Stimulated activated CD4-positive, alpha-beta T cell treated with anti-CD3 and anti-CD28 coated beads, TNF-alpha, amount 100 ng/mL, for 24 hours (primary cell): ENCODE measurements at places on chromosomes 1 and 21.

GRCh38 chr1:17816511-17816910, 61.4 kb downstream of the ACTL8 start:
- no peak for DNase-seq

GRCh38 chr1:223783676-223784075, 62.1 kb downstream of the TP53BP2 start:
- no peak for DNase-seq

DNA sequence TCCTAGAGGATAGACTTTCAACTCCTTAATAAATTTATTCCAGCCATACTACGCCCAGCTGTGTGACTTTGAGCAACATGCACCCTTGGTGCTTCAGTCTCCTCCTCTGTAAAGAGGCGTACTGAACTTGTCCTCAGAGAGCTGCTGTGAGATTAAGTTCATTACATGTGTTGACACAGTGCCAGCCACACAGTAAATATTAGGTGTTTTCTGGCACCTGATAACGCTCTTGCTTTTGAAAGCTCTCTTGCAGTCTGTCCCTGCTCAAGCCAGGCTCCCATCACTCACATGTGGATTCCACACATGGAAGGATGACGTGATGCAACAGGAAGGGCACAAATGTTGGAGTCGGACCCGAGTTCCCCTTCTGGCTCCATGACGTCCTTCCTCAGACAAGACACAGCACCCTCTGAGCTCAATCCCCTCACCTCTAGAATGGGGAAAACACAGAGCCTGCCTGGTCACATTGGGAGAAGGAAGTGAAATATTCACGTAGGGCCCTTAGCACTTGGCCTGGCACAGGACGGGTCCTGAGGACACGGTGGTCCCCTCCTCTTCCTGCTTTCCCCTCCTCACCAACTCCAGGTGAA, 7.7 kb downstream of the IFNLR1 start:
- DNase-seq, result no peak

DNA sequence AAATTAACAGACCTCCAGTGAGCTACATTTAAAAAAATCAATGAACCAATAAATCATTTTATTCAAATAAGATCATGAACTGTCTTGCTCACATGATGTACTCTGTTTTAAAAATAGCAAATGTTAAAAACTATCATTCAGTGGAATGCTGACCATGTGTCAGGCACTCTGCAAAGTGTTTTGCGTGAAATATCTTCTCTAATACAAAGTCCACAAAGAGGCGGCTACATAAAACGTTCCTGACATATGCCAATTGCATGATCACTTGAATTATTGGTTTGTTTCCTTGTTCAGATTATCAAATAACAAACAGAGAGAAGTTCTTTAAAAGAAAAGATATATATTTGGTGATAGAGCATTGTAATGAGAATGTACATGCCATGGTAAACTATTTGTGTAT, 10.7 kb downstream of the FMO2 start:
- DNase-seq, result no peak

GRCh38 chr1:53641481-53642214, 97.3 kb downstream of the GLIS1 start:
- no peak for DNase-seq

- no peak for DNase-seq
Observed at GRCh38 chr1:18077657-18078215, 29.9 kb upstream of the IGSF21 start.

GRCh38 chr1:34013958-34014737, 150.3 kb downstream of the HMGB4 start:
- DNase-seq, result peak; percentile 4

GRCh38 chr1:236457775-236458174, 63.7 kb downstream of the EDARADD start:
- DNase-seq, result peak; percentile 9

GRCh38 chr1:150121236-150121862, 28.4 kb upstream of the PLEKHO1 start:
- no peak for DNase-seq

GRCh38 chr1:182227864-182228547, 163.6 kb downstream of the GLUL start:
- DNase-seq, result no peak

- no peak for DNase-seq
Observed at GRCh38 chr1:8182034-8182761, 135.7 kb upstream of the SLC45A1 start.

GRCh38 chr1:226549094-226549936, 751 bp downstream of the STUM start:
- DNase-seq, result no peak

GRCh38 chr1:188822248-188822647, 1655.4 kb downstream of the BRINP3 start:
- no peak for DNase-seq

GRCh38 chr1:110559157-110559556, 40.2 kb upstream of the KCNA10 start:
- DNase-seq, result no peak

GRCh38 chr1:62228136-62228882, 33.7 kb downstream of the L1TD1 start:
- DNase-seq, result no peak

DNA sequence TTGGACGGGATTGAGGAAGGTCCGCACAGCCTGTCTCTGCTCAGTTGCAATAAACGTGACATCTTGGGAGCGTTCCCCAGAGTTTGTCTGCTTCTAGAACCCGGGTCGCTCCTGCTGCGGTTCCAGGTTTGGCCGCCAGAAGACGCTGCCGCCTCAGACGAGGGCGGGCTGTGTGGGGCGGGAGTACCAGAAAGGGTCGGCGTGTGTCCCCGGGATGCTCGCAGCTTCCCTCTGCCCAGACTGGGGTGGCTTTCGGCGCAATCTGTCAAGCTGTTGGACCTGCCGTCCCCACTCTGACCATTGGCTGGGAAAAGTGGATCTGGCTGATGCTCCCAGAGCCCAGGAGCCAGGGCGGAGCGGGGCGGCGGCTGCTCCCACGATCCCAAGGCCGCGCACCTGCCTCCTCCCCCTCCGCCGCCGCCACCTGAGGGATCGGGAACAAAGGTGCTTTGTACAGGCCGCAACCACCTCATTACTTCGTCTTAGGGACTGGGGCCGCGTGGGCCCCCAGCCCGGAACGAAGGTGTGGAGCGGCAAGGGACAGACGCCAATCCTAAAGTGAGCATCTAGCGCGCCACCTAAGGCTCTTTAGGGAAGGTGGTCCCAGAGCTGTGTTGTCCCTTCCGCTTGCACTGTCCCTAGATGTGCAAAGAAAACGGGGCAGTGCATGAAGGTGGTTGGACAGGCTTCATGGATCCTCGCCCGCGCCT, 683 bp upstream of the EFNA4 start:
- DNase-seq, result peak; percentile 80

GRCh38 chr1:181061891-181062835, 26.3 kb upstream of the IER5 start:
- peak; percentile 21 for DNase-seq

DNA sequence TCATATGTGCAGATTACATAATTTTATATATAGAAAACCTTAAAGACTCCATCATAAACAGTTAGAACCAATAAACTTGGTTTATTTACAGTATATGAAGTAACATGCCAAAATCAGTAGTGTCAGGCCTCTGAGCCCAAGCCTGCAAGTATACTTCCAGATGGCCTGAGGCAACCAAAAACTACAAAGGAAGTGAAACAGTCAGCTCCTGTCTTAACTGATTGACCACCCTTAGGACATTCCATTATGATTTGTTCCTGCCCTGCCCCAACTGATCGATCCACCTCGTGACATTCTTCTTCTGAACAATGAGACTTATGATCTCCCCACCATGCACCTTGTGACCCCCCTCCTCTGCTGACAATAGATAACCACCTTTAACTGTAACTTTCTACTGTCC, 630.3 kb downstream of the AMY1C start:
- DNase-seq, result no peak

DNA sequence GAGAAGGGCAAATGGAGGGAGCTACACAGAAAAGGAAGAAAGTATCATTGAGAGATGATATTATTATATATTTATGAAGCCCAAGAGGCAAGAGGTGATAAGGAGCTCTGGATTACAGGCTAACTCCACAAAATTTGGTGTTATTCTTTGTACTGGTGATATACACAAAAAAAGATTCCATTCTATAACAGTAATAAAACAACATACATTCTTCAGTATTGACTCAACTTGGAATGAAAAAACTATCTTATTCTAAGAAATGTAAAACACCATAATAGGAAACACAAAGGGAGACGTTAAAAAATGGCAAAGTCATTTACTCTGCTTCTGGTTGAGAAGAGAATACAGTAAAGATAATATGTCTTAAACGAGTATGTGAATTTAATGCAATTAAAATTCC, 99.4 kb downstream of the TEX35 start:
- DNase-seq, result no peak

DNA sequence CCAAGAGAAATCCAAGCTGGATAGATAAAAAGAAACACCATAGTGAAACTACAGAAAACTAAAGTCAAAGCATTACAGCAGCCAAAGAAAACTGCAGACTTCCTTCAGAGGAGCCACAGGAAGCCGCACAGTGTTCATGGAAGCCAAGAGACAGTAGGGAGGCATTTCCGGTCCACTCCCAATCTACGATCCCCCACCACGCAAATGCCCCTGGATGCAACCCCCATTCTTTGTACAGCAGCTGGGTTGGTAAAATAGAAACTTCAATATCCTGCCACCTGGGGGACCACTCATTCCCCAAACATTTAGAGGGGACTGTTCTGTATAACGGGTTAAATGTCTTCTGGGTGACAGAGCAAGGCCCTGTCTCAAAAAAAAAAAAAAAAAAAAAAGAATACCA, 43.9 kb upstream of the TSPEAR start:
- DNase-seq, result no peak

DNA sequence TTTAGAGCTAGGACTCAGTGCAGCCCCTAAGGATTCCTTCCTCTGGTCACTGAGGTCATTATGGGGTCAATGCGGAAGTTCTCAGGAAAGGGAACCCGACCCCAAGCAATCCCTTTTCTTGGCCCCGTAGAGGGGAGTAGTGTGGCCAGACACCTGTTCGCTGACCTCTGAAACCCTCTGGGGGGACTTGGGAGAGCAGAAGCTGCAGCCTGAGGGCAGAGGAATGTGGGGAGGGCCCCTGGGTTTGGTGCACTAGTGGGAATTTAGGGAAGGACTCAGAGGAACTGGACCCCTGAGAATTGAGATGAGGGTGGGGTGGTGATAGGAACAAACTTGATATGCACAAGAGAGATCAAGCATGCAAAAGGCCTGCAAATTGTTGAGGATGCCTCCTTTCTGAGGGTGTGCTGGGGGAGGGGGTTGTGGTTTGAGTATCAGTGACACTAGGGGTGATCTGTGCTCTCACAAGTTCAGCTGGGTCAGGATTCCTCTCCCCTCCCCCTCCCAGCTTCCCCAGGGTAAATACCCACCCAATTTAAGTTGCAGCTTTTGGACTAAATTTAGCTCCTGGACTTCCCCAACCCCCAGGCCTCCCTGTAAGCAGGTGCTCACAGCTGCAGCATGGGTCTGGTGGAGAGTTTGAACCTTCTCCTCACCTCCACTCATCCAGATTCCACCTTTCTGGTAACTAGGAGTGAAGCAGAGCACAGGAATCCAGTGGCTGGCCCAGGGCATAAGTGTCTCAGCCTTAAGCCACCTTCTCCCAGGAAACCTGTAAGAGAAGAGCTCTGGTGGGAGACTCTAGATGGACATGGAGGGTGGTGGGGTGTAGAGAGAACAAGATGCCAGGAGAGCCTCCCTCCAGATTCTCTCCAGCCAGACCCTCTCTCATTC, 13.5 kb downstream of the ADAMTSL4 start:
- peak; percentile 63 for DNase-seq

DNA sequence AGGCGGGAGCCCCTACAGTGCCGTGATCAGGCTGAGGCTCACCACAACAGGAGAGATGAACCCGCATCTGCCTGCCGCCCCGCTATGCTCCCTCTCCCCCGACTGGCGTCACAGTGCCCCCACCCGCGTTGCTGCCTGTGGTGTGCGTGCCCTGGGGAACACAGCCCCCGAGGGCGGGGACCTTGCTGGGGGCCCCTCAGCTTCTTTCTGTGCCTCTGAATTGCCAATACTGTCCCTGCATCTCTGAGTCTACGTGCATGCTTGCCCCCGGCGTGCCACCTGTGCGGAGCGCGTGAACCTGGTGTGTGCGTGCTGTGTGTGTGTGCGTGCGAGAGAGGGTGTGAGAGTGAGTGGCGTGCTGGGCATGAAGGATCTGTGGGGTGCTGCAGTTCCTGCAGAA, 10.3 kb downstream of the PARS2 start:
- no peak for DNase-seq

- DNase-seq, result no peak
Observed at GRCh38 chr1:7295946-7296345, 475.1 kb upstream of the VAMP3 start.

- DNase-seq, result no peak
Observed at GRCh38 chr1:110487726-110488125, 31.2 kb downstream of the KCNA10 start.

DNA sequence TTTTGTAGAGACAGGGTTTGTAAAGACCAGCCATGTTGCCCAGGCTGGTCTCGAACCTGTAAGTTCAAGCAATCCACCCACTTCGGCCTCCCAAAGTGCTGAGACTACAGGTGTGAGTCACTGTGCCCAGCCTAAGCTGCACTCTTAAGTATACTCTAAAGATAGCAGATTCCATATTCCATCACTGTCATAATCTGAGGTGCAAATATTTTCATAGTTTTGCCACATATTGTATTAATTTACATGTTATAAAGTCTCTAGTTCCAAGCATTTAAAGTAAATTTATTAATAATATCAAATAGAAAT, 121.3 kb downstream of the HFM1 start:
- DNase-seq, result peak; percentile 1
